RPMI8226 (cell line): ENCODE measurements at places on chromosomes 3 and 15.

- no peak for DNase-seq
Observed at GRCh38 chr3:129749692-129750091, 143.2 kb upstream of the PLXND1 start.

DNA sequence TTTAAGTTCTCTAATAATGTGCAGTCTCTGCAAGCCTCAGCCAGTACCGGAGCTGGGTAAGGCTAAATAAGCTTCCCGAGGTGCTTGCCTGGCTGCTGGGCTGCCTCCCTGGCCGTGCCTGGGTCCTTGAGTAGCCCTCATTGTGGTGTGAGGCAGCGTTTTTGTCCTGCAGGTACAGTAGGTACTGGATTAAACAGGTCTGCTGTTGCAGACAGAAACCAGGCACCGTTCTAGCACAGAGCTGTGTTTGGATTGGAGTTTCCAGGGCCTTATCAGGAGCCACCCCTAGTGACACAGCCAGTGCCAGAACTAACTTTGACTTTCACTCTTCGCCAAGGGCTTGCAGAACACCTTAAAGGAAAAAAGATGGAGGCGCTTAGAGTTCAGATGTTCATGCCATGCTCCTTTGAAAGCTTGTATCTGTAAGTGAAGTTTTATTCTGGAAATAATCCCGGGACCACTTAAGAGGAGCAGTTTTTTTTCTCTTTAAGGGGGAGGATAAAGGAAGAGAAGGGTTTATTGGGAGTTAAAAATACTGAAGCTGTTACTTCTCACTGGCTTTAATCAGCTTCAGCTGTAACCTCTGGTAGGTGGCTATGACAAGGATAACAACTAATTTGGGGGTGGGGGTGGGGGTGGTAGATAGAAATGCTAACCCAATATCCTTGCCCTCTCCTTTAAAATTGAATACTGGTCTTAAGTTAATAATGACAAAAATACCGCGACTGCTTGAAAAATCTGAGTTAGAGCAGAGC lies 126.8 kb downstream of the MITF start:
- no peak for DNase-seq

DNA sequence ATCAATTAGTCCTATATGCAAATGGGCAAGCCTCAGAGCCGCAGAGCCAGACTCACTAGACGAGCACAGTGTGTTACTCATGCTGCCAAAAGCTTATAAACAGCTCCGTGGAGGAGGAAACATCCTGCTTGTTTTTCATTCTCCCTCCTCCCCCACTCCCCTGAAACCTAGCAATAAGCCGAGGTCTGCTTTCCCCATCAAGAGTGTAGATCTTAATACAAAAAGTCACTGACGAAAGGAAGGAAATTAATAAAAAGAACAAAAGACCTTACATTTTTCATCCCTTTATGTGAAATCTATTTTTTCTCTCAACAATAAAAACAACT lies 88.5 kb downstream of the XXYLT1 start:
- no peak for DNase-seq

DNA sequence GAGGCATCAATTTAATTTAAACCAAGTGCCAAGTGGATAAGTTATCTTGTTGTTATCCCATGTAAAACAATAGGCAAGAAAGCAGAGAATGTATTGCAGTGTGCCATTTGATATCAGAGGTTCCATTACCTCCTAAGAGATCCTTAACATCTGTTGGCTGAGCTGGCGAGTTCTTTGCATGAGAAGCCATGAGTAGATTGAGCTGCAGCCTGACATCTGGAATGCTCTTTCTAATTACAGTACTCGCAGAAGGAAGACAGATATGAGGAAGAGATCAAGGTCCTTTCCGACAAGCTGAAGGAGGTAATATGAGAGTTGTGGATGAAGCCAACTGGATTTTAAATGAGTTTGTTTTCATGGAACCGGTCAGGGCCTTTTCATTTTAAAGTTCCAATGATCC lies 19.4 kb downstream of the TPM1 start:
- no peak for DNase-seq

- DNase-seq: no peak
Observed at GRCh38 chr3:39404943-39405686, 1.4 kb upstream of the RPSA start.

GRCh38 chr15:29677871-29678461 lies 144.3 kb downstream of the TJP1 start:
- DNase-seq: peak; percentile 88

GRCh38 chr15:92801774-92802464 lies 98.2 kb upstream of the CHD2 start:
- DNase-seq: no peak

GRCh38 chr3:136404056-136404455 lies 153.9 kb downstream of the PCCB start:
- DNase-seq: no peak

DNA sequence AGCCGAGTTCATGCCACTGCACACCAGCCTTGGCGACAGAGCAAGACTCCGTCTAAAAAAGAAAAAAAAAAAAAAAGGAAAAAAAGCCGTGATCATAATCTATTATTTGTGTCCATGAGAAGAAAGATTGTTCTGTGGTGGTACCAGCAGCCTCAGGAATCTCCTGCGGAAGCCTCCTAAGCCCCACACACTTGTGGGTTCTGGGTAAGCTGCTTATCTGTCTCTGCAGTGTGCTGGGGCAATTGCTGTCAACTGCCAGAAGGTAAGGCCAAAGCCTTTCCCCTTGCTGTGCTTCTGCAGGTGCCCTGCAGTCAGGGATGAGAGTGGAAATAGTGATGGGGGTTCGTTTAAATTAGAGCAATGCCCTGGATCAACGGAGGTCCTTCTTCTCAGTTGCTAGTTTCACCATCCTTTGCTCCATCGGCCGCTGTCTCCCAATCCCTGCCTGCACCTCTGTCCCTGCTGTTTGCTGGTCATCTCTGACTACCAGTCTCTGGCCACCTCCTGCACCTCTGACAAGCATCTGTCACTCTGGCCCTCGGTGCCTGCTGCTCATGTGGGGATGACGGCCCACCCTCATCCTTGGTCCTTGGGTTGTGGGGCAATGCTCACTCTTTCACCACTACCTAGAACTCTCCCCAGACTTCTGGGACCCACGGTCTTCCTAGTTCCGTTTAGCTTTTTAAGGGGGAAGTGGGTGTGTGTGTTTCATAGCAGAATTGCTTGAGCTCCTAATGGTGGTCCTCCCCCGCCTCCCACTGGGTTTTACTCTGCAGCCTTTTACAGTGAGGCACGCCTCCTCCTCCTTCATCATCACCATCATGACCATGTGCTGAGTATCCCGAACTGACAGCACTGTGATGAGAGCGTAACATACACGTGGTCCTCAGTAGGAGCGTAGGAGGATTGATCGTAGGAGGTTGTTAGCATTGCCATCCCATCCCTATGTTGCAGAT lies 25.5 kb downstream of the CHRD start:
- no peak for DNase-seq

GRCh38 chr3:171351676-171352075 lies 108.5 kb downstream of the TNIK start:
- DNase-seq: no peak

DNA sequence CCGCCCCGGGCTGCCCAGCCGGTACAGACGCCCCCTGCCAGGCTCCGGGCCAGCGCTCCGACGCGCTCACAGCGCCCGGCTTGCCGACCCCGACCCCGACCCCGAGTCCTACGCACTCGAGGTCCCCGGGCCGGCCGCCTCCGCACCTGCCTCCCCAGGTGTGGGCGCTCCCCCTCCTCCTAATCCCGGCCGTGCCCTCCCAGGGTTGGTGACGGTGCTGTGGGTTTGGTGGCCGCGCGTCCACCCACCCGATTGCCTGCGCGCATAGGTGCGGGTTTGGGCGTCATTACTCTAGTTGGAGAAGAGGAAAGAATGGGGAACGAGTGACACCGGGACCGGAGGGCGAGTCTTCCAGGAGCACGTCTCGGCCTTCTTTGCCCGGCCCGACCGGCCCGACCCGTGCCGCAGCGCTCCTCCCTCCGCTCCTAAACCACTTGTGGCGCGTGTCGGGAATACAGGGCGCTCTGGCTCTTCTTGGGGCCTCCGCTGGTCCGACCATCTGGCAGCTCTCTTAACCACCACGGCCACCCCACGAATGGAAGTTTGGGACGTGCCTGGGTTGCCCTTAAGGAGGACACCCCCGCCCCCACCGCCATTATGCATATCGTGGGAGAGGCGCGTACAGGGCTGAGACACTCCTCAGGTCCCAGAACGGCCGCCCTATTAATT lies 810 bp upstream of the THRB start:
- peak; percentile 7 for DNase-seq

GRCh38 chr3:45807133-45807532 lies 10.8 kb upstream of the SLC6A20 start:
- no peak for DNase-seq

DNA sequence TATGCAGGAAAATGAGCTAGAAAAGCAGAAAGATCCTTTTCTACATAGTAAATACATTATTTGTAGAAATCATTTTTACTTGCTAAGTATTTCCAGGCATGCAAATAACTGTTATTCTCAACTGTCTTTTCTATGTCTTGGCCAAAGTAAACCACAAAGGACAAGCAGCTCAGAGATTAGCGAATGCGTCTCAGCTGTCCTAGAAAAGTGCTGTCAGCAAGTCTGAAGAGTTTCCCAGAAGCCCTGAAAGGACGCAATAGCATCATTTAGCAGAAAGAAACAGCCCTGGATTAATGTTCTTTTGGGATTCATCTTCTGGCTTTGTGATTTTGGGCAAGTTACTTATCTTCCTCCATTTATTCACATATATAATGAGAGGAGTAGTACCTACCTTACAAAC lies 100.3 kb downstream of the ZIC1 start:
- DNase-seq: peak; percentile 5

DNA sequence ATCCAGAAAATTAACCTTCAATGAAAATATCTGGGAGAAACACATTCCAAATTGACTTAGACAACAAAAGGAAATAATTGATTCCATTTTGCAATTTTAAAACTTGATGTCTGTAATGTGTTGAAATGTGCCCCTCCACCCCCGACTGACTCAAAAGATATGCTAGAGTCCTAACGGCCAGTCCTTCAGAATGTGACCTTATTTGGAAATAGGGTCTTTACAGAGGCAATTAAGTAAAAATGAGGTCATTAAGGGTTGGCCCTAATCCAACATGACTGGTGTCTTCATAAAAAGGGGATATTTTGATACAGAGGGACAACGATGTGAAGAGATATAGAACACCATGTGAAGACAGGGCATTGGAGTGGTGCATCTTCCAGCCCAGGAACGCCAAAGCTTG lies 153.9 kb downstream of the PDZRN3 start:
- DNase-seq: no peak

DNA sequence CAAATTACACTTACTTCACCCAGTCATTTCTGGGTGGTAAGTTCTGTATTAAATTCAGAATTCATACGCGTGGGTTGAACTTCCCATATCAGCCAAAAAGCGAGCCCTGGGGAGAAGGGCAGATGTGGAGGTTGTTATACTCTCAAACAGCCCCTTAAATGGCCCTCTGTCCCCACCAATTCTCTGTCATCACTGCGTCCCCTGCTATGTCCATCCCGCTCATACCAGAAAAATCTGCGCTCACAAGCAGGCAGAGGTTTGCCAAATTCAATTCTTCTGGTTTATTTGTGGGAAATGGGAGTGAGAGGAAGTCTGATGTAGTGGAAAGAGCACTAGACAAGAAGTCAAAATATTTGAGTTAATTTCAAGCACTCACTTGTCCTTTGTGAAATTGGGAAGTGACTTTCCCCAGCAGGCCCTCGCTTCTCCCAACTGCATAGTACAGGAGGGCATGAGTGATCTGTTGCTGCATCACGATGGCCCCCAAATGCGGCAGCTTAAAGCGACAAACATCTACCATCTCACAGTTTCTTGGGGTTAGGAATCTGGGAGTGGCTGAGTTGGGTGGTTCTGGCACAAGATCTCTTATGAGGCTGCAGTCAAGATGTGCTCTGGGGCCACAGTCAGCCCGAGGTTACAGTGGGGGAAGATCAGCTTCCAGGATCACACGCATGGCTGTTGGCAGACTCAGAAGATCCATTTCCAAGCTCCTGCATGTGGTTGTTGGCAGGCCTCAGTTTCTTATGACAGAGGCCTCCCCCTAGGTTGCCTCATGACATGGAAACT lies 67.7 kb downstream of the CPN2 start:
- no peak for DNase-seq

GRCh38 chr15:92719021-92719420 lies 63.4 kb upstream of the FAM174B start:
- DNase-seq: no peak

- DNase-seq: no peak
Observed at GRCh38 chr3:195899701-195900435, 8.5 kb downstream of the TNK2 start.

DNA sequence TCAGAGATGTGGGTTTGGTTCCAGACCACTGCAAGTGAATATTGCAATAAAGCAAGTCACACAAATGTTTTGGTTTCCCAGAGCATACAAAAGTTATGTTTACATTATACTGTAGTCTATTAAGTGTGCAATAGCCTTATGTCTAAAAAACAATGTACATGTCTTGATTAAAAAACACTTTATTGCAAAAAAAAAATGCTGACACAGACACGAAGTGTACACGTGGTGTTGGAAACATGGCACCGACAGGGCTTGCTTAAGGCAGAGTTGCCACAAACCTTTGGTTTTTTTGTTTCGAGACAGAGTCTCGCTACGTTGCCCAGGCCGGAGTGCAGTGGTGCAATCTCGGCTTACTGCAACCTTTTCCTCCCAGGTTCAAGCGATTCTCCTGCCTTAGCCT lies 50.1 kb downstream of the RAB11A start:
- no peak for DNase-seq

- no peak for DNase-seq
Observed at GRCh38 chr15:95559875-95560394, 770.6 kb upstream of the NR2F2 start.

GRCh38 chr3:136283627-136284026 lies 33.5 kb downstream of the PCCB start:
- DNase-seq: no peak

DNA sequence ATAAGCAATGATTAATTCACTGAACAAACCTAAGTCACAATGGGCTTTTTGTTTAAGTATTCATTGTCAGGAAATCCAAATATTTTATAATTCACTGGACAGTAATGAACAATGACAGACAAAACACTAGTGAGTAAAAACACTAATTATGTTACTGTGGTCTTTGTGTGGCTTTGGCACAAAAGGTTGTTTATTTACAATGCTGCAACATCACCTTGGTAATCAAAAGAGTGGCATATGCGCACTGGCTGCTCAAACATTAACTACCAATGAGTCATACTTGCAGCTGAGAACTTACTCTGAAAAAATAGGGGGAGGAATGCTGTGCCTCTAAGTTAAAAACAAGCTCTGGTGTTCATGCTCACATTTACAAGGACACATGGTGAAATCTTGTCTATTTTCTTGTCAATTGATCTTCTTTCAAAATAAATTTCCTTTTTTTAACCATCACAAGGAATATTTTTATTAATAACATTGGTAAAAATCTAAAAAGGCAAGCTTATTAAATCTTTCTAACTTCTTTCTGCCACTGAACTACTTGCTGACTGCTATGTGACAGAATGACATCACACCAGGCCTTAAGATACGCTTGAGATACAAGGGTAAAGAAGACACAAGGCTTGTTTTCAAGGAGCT lies 85.2 kb upstream of the PPIB start:
- DNase-seq: peak; percentile 11

DNA sequence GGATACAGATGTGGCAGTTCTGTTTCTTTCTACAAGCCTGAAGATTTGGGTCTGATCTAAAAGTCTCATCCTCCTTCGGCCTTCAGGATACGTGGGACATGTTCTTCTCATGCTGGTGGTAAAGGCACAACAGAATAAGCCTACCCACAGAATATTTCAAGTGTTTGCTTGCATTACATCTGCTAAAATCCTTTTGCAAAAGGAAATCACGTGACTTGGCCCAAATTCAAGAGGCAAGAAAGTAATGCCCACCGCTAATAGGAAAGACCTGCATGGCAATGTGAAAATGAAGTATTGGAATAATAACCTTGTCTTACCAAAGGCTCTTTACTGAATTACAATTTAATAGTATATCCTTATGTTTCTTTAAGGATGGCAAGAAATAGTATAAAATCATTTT lies 439.9 kb upstream of the TGFBR2 start:
- no peak for DNase-seq
